Stimulated activated naive CD8-positive, alpha-beta T cell treated with anti-CD3 and anti-CD28 coated beads, Interleukin-15, Interleukin-2, amounts not matched to agents 100 U/mL and 50 U/mL, for 24 hours (primary cell): ENCODE measurements at places on chromosomes 11 and 22.
A peak's percentile ranks its signal among the peaks of the same experiment; 100 is the strongest.

- no peak for DNase-seq
Measured at GRCh38 chr22:43007519-43008102, 7.3 kb downstream of the PACSIN2 start.

DNA sequence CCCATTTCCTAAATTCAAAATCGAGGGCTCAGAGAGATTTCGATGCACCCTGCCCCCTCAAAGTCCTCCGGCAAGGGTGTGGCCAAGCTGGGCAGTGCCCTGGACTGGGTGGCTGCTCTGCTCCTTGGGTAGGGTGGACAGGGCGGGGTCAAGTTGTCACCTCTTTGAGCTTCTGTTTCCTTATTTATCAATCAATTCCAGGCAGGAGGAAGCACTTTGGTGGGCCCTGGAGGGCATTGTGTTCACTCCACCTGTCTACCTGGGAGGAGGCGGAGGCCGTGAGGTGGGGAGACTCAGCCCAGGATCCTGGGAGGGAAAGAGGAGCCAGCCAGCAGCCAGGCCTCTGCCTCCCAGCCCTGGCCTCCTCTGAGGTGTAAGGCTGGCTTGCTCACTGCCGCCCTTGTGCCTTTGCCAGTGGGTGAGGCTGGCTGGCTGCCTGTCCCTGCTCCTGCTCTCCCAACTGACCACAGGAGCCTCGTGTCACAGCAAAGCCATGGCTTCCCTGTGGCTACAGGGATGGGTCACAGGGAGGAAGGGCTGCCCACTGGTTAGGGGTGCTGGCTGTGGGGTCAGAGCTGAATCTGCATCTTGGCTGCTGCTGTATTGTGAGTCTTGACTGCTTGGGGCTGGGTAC lies 25.5 kb upstream of the SHISAL1 start:
- no peak for DNase-seq

DNA sequence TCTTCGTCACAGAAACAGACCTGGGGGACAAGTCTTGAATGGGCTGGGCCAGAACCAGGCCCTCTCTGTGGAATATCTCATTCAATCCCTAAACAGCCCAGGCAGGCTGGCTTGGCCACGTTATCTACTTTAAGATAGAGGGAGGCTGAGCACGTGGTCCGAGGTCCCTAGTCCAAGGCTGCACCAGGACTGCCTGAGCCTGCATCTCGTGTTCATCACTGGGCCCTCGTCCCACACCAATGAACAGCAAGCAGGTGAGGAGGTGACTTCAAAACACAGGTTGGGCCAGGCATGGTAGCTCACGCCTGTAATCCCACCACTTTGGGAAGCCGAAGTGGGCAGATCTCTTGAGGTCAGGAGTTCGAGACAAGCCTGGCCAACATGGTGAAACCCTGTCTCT lies 20.3 kb upstream of the FGF3 start:
- DNase-seq: no peak

- no peak for DNase-seq
Measured at GRCh38 chr22:22893077-22893805, 5.6 kb downstream of the IGLL5 start.

DNA sequence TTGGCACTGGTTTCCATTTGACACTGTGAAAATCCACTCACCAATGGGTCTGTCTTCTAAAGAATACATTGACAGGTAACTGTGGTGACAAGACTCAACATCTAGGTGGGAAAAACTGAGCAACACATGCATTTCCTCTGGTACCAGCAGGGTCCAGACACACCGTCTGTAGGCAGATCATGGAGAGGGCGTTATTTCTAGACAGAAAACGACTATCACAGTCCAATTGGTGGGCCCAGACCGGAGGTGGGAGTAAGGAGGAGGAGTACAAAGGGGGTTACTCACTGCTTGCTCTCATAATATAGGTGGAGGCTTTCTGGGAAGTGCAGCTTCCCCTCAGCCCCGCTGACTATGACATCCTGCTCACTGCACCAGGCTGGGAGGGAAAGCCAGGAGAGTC lies 9.9 kb downstream of the OVCH2 start:
- no peak for DNase-seq

DNA sequence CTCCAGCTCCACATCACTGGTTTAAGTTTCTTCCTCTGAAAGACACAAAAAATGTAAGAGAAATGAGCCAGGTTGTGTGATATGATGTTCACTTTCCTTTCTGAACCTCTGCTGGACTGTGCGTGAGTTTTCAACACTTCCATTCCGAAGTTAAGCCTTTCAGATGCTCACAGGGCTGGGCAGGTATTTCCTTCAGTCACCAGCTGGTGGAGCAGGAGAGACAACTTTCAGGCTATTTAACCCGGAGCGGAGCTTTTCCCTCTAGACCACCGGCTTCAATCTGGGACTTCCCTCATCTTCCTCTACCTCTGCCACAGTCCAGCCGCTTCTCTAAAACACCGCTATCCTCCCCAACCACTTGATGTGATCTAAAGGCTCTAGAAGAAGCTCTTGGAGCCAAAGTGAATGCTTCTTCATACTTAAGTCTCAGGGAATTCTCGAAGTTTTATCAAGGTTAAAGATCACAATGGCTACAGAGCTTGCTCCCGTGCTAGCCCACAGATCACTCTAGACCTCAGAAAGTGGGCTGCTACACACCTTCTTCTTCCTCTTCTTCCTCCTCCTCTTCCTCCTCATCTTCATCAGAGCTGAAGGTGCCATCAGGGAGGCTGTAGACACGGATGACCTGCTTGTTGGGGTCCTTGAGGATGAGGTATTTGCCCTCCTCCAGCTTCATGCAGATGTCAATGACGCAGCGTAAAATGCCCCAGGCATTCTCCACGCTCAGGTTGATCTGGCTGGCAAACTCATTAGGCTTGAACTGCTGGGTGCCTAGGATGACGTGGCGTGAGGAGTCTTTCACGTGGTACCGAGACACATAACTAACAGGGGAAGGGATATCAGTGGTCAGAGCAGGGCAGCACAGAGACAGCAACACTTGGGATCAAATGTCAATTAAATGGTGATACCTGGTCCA lies 4.4 kb upstream of the FOXRED2 start:
- peak; percentile 53 for DNase-seq

DNA sequence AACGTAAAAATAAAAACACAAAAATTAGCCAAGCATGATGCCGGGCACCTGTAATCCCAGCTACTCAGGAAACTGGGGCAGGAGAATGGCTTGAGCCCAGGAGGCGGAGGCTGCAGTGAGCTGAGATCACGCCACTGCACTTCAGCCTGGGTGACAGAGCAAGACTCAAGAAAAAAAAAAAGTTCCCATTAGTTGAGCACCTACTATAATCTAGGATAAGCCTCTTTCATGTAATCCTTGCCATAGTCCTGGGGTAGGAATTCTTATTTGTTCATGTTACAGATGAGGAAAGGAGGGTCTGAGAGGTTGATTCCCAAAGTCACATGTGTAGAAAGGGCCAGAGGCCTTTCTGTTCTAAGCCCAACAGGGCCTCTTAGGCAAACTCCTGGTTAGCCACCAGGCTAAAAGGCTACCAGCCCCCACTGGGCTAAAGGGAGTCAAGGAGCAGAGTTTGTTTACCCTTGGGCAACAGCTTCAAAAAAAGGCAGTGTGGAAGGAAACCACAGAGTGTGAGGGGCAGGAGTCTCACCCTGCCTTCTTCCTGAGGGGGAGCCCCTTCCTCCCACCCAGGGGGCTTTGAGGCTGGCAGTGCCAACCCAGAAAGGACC lies 21.6 kb upstream of the CSNK1E start:
- DNase-seq: no peak

- no peak for DNase-seq
Measured at GRCh38 chr11:44978274-44978960, 27.7 kb upstream of the TP53I11 start.

DNA sequence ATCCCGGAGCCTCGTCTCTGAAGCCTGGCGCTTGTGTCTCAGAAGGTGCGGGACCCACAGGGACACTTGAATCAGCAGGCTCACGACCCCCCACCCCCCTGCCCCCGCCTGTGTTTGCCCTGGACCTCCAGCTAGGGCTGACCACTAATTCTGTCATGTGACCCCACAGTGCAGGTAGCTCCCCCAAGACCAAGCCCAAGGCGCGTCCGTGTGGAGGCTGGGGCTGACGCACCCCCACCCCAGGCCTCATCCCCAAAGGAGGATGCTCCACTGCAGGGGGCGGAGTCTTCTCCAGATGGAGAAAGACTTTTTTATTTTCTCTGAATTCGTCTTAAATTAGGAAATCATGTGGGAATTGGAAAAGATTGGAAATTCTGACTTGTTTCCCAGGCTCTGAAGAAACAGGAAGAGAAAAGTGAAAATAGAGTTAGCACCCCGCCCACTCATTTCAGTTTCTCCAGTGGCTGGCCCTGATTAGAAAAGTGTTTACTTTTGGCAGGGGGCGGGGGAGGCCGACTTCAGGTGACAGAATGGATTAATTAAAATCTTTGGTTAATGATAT lies 1.0 kb upstream of the RELA start:
- DNase-seq: peak; percentile 65

- DNase-seq: no peak
Measured at GRCh38 chr11:86481399-86481798, 106.7 kb downstream of the CCDC81 start.

GRCh38 chr11:47998733-47999359 lies 18.5 kb downstream of the PTPRJ start:
- DNase-seq: no peak

DNA sequence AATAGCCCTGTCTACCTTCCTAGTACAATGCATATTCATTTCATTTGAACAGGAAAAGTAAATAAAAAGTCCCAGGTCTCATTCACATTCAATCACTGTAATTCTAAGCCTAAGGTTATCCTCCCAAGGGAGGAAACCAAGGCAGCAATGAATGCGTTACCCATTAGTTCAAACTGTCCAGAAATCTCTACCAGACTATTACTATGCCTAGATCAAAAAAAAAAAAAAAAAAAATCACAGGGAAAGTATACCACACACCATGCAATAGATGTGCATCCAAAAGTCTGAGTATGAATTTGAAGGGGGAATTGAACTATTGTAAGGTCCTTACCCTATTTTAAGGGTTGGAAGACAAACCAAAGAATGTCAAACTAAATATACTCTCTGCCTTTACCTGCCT lies 598.0 kb upstream of the API5 start:
- DNase-seq: no peak

GRCh38 chr11:59754859-59755700 lies at the start of gene STX3:
TSS of gene STX3 (plus strand) at chr11:59755376. CDS start at chr11:59755606, 230 bp downstream.
- DNase-seq: peak; percentile 72

DNA sequence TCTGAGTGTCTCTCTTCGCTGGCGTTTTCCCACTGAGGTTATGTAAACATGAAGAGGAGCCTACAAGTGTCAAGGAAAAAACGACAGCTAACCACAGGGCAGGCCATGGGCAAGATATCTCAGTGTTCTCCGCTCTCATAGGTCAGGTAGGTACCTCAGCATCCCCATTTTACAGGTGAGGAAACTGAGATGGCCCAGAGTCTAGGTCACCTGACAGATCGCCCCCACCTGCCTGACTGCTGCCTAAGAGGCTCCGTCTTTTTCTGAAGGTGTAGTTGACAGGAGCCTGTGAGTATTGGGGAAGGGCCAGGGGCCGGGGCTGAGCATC lies 847 bp upstream of the NDUFA6 start:
- no peak for DNase-seq

DNA sequence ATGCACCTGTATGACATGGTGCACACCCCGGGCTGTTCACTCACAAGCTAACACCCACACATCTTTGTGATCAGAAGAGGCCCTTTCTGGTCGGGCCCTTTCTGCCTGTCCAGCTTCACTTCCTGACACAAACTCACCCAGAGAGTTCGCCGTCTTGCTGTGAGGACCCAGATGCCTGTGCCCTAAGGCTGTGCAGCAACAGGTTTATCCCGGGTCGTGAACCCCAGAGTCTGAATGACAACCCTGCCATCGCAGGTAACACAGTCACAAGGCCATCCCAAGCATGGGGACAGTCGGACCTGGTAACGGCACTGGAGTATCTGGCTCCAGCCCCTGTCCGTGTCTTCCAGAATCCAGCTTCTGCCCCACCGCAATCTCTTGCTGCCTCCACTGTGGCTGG lies 235.1 kb downstream of the BUD13 start:
- DNase-seq: no peak

GRCh38 chr11:115767047-115767802 lies 263.0 kb upstream of the CADM1 start:
- DNase-seq: no peak

GRCh38 chr11:73866586-73866996 lies 10.1 kb downstream of the COA4 start:
- no peak for DNase-seq

- DNase-seq: no peak
Measured at GRCh38 chr11:4025967-4026324, 68.7 kb upstream of the RRM1 start.

DNA sequence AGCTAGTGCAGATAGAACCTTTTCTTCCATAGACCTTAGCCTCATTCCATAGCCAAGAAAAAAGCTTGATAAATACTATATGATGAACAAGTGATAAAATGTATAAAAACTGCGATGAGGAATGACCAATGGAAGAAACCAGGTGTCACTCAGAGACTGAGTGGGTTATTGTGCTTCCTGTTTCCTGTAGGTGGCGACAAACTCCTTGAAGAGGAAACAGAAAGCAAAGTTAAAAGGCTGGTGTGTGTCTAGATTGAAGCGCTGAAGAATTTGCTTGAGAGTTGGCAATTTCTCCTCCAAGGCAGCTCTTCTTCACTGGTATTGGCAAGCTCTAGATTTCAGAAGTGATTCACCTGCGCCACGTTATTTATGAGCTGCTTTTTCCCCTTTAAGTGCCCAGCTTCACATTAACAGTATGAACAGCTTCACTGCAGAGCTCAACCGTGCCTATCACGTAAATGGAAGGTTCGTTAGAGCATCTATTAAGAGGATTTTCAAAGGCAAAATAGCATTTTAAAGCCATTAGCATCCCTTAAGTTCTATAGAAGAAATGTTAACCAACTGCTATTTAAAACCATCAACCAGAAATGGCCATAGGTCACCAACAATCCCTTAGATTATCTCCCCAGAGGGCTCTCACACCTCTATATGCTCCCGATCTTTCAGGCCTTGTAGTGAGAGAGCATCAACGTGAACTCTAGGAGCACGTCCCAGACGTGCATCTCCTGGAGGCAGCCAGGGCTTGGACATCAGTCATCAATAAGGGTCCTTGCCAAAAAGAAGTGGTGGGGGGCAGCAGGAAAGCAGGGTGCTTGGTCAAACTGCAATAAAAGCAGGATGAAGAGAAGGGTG lies 179.4 kb downstream of the CADM1 start:
- DNase-seq: no peak

DNA sequence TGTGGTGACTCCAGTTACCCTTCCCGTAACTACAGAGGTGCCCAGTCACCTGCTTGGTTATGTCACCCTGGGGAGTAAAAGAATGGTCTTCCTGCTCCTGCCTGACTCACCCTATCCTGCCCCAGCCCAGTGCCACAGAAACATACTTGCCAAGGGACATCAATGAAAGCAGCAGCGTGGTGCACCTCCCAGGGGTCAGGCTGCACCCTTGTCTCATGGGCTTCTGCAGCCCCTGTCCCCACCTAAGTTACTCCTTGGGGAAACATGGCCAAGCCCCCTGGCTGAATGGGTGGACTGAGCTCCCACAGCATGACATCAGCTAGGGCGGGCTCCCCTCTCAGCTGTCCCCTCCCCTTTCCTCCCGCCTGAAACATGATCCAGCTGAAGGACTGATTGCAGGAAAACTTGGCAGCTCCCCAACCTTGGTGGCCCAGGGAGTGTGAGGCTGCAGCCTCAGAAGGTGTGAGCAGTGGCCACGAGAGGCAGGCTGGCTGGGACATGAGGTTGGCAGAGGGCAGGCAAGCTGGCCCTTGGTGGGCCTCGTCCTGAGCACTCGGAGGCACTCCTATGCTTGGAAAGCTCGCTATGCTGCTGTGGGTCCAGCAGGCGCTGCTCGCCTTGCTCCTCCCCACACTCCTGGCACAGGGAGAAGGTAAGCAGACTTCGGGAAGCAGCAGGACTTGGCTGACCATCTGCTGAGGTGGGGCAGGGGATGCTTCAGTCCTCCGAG lies at the start of gene HTR3A:
Gene HTR3A (plus strand): TSS at position 368 of the 730 bp plus-strand sequence. CDS start 218 bp downstream, at position 586.
- DNase-seq: no peak

- no peak for DNase-seq
Measured at GRCh38 chr11:125939081-125939521, 6.7 kb upstream of the VSIG10L2 start.
